Dermis blood vessel endothelial cell (primary cell): ENCODE measurements at places on chromosomes 6 and 20. TPM values are rescaled to one million over a fixed set of nuclear protein-coding genes. Genes with fewer than 3 reads are reported as not detected.

The CCDC170 gene
- total RNA-seq: not detected in 2 replicates

The MATN4 gene
- 0.09 and 0.17 TPM in 2 replicates for total RNA-seq

The SASH1 gene
- 112 and 160 TPM in 2 replicates for total RNA-seq

The FERMT1 gene
- total RNA-seq: under 0.01 and 0.28 TPM in 2 replicates
